ENCODE measurements at places on chromosomes 5 and 9.
A peak's percentile ranks its signal among the peaks of the same experiment; 100 is the strongest.

DNA sequence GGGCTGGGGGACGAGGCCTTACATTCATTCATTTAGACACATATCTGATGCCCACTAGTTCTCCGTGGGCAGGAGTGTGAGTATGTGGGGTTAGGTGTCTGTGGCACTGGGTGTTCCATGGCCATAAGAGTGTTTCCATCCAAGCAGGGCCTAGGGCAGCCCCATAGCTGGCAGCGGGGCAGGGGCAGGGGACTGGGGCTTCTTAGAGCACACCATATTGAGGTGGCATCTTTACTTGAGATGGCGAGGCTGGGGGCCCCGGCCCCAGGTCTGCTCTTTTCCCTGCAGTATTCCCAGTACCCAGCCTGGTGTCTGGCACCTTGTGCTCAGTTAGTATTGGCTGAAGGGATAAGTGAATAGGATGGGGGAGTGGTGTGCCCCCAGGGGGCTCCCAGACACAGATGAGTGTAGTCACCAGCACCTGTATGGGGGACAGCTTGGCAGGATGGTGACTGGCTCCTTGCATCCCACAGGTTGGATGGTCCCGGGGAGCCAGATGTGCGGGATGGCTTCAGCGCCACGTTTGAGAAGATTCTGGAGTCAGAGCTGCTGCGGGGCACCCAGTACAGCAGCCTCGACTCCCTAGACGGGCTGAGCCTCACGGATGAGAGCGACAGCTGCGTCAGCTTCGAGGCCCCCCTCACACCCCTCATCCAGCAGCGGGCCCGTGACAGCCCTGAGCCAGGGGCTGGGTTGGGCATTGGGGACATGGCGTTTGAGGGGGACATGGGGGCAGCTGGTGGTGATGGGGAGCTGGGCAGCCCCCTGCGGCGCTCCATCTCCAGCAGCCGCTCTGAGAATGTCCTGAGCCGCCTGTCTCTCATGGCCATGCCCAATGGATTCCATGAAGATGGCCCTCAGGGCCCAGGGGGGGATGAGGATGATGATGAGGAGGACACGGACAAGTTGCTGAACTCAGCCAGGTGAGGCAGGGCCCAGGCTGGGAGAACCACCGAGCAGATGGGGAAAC lies 17.5 kb downstream of the PSD2 start:
- H3K4me3 ChIP-seq = no peak overlapping the region
- H3K27me3 ChIP-seq = peaks cover 14% of the 10 kb centered on the region
- DNase-seq = no peak
- H3K36me3 ChIP-seq = no peaks in the 10 kb centered on the region
- H3K4me1 ChIP-seq = no peaks in the 10 kb centered on the region
- H3K27ac ChIP-seq = no peak overlapping the region

DNA sequence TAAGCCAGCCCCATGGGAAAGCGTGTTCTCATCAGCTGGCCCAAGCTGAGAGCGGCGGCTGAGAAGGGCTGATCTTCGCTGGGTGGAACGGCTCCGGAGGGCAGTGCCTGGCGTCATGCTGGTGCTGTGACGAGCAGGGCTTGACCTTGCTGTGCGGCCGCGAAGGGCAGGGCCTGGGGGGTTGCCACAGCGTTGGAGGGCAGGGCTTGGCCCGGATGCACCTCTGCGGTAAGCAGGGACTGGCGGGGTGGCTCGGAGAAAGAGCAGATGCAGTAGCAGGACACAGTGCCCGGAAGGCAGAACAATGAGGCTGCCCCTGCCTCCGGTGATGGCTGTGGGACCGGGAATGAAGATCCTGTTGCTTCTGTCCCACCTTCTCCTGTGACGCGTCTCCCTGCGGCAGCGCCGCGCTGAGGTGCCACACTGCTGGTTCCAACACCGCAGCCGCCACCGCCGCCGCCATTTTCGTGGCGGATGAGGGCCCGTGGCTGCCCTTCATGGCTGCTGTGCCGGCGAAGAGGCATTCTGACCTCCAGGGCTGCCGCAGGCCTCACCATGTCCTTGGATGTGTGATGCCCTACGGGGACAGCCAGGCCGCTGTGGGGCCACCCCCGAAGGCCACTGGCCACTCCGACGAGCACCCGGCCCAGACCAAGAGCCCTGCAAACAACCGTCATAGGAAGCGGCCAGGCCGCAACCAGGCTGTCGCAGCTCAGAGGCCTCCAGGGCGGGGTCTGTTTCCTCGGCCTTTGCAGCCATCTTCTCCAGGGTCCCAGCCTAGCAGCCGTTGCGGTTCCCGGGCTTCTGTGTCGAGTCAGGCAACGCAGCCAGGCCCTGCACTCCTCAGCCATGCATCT lies 890.5 kb upstream of the CTNND2 start:
- no peak overlapping the region for H3K4me3 ChIP-seq
- H3K36me3 ChIP-seq = peaks cover 2% of the 10 kb centered on the region
- no peaks in the 10 kb centered on the region for H3K4me1 ChIP-seq
- H3K27me3 ChIP-seq = no peaks in the 10 kb centered on the region

DNA sequence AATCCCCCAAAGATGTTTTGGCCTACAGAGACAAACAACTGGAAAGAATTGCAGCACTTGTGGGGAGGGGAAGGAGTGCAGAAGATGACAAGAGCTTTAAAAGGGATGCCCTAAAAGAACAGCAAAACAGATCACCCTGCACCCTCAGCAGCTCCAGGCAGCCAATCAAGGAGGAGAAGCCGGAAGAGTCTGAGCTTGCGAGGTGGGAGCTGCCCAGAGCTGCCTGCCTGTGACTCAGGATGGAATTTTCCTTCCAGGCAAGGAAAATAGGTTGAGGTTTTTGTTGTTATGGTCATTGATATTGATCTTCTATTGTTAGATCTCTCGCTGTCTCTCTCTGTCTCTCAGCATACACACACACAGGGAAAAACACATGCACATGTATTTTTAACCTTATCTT lies 70.3 kb upstream of the MAP1B start:
- peaks cover 34% of the 10 kb centered on the region for H3K27me3 ChIP-seq
- no peaks in the 10 kb centered on the region for H3K4me1 ChIP-seq

- H3K36me3 ChIP-seq = peaks cover 4% of the 10 kb centered on the region
- H3K27me3 ChIP-seq = peaks cover 7% of the 10 kb centered on the region
- H3K4me1 ChIP-seq = no peaks in the 10 kb centered on the region
- no peak overlapping the region for H3K4me3 ChIP-seq
These were observed 31.6 kb upstream of the ZDHHC11B start for GRCh38 chr5:816176-816575.

GRCh38 chr5:53944981-53945380 lies 365.4 kb downstream of the ARL15 start:
- DNase-seq = no peak
- no peaks in the 10 kb centered on the region for H3K4me1 ChIP-seq

GRCh38 chr5:9207817-9208418 lies 338.0 kb downstream of the SEMA5A start:
- no peak overlapping the region for H3K4me3 ChIP-seq
- H3K36me3 ChIP-seq = no peaks in the 10 kb centered on the region
- peaks cover 4% of the 10 kb centered on the region for H3K27me3 ChIP-seq
- H3K27ac ChIP-seq = no peak overlapping the region

DNA sequence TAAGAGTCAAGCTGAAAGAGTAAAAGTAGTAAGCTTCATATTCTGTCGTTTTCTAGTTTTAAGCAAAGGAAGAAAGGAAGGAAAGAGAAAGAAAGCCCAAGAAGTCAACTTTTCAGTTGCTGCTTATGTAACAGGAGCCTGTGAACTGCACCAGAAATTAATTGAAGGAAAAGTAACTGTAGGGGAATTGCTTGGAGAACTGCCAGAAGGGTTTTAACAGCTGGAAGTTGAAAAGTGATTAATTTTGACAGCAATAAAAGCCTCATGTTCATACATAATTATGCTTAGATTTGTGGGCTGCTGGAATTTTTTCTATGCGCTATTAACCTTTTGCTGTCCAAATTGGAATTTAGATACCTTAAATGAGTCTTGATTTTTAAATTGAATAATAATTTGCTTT lies 255.7 kb downstream of the ENC1 start:
- no peaks in the 10 kb centered on the region for H3K36me3 ChIP-seq
- DNase-seq = no peak

- H3K36me3 ChIP-seq = peaks cover 5% of the 10 kb centered on the region
- H3K4me3 ChIP-seq = no peak overlapping the region
- H3K27me3 ChIP-seq = peaks cover 2% of the 10 kb centered on the region
- no peaks in the 10 kb centered on the region for H3K4me1 ChIP-seq
These were observed 46.6 kb downstream of the ADAM19 start for GRCh38 chr5:157529002-157529401.

DNA sequence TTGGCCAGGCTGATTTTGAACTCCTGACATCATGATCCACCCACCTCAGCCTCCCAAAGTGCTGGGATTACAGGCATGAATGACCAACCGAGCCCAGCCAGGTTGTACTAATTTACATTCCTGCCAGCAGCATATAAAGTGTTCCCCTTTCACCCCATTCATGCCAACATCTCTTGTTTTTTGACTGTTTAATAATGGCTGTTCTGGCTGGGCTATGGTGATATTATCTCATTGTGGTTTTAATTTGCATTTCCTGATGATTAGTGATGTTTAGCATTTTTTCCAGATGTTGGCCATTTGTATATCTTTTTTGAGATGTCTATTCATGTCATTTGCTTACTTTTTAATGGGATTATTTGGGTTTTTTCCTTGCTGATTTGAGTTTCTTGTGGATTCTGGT lies 87.3 kb downstream of the INVS start:
- no peak for DNase-seq
- H3K4me3 ChIP-seq = no peak overlapping the region
- no peaks in the 10 kb centered on the region for H3K4me1 ChIP-seq

- no peak overlapping the region for H3K27ac ChIP-seq
- no peak for DNase-seq
- H3K4me3 ChIP-seq = no peak overlapping the region
- no peaks in the 10 kb centered on the region for H3K36me3 ChIP-seq
These were observed 682.4 kb downstream of the MAT2B start for GRCh38 chr5:164187785-164188184.

DNA sequence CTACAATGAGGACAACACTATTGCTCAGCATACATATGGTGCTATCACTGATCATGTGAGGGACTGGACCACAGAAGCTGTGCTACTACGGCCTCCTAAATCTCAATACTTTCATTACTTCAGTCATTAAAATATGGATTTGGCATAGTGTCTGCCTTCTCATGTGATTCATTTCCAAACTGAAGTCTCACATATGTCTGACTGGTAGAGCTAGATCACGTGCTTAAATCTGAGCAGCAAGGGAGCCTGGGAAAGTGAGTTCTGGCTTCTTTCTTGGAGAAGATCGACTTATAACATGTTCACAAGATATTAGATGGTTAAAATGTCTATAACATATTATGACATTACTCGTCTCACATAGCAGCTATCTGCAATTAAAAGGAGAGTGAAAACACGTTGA lies 8.3 kb downstream of the KIF4B start:
- no peak for DNase-seq
- H3K4me1 ChIP-seq = no peaks in the 10 kb centered on the region
- H3K36me3 ChIP-seq = no peaks in the 10 kb centered on the region
- H3K27ac ChIP-seq = no peak overlapping the region
- peaks cover 15% of the 10 kb centered on the region for H3K27me3 ChIP-seq
- H3K4me3 ChIP-seq = no peak overlapping the region

DNA sequence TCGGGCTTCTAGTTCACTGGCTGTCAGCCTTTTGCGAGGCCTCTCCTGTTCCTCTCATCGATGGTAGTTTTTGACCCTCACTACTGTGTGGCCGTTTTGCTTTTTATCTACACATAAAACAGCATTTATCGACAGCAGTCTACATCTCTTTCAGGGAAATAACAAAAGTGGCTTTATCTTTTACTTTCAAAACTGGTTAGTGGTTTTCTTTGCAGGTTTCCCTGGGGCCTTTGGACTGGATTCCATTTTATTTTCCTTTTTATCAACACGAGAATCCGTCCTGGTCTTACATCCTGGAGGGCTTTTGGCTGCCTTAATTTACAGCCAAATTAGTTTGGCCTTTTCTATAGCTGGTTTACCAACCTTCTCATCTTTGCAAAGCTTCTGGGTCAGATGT lies 793 bp upstream of the PKD2L2 start:
- peak overlapping the region; percentile 89 for H3K4me3 ChIP-seq
- no peak for DNase-seq
- H3K27me3 ChIP-seq = peaks cover 3% of the 10 kb centered on the region
- H3K27ac ChIP-seq = peak overlapping the region; percentile 92
- H3K4me1 ChIP-seq = peaks cover 21% of the 10 kb centered on the region
- no peaks in the 10 kb centered on the region for H3K36me3 ChIP-seq

DNA sequence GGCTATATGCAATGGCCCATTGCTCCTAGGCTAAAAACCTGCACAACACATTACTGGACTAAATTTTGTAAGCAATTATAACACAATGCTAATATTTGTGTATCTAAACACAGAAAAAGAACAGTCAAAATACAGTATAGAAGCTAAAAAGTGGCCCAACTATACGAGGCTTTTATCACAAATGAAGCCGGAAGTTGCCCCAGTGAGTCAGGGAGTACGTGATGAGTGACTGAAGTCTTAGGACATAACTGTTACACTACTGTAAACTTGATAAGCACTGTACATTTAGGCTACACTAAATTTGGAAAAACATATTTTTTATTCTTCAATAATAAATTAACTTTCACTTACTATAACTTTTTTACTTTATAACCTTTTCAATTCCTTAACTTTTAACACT lies 105.2 kb upstream of the PRR16 start:
- no peak for DNase-seq
- H3K27ac ChIP-seq = no peak overlapping the region
- no peaks in the 10 kb centered on the region for H3K4me1 ChIP-seq
- H3K36me3 ChIP-seq = no peaks in the 10 kb centered on the region

DNA sequence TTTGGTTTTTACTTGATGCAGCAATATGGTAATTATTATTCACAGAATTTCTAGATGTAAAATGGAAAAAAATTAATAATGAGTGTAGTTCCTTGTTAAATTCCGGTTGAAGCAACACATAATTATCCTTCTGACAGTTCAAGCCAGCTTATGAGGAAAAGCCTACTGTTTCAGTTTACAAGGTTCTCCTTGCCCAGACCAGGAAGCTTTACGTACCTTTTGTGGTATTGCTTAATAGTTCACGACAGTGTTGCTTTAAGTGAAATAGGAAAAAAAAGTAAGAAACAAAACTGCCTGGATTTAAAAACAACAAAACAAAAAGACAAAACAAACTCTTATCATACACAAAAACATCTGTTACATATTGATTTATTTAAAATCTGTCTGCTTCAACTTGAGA lies 547.3 kb upstream of the C9orf72 start:
- H3K4me3 ChIP-seq = no peak overlapping the region
- no peak overlapping the region for H3K27ac ChIP-seq
- no peaks in the 10 kb centered on the region for H3K36me3 ChIP-seq
- no peaks in the 10 kb centered on the region for H3K4me1 ChIP-seq
- no peak for DNase-seq

- DNase-seq = no peak
- H3K27me3 ChIP-seq = no peaks in the 10 kb centered on the region
- no peak overlapping the region for H3K4me3 ChIP-seq
- no peak overlapping the region for H3K27ac ChIP-seq
These were observed 144.2 kb downstream of the YIPF5 start for GRCh38 chr5:144026286-144026685.

GRCh38 chr5:53568871-53569270 lies 8.4 kb downstream of the NDUFS4 start:
- H3K27me3 ChIP-seq = no peaks in the 10 kb centered on the region
- H3K4me3 ChIP-seq = no peak overlapping the region
- no peak overlapping the region for H3K27ac ChIP-seq

Data from activated naive CD8-positive, alpha-beta T cell treated with anti-CD3 and anti-CD28 coated beads, Interleukin-2, amount 50 U/mL, for 24 hours (primary cell).